Kidney epithelial cell (primary cell): ENCODE measurements at places on chromosomes 2 and 18. TPM values are rescaled to one million over a fixed set of nuclear protein-coding genes. Genes with fewer than 3 reads are reported as not detected.

AUP1 gene
- 143 TPM in 2 replicates for total RNA-seq

MOGAT1 gene
- not detected in 2 replicates for total RNA-seq

SNED1 gene
- 2.2 and 5.1 TPM in 2 replicates for total RNA-seq

MATN3 gene
- total RNA-seq: 7.6 TPM in 2 replicates

SEC11C gene
- total RNA-seq: 88.1 and 97.9 TPM in 2 replicates

EML4 gene
- 28.1 and 33.8 TPM in 2 replicates for total RNA-seq

NT5C1B gene
- total RNA-seq: not detected in 2 replicates

NEMP2 gene
- 3.8 and 6.8 TPM in 2 replicates for total RNA-seq

SLC5A7 gene
- total RNA-seq: not detected in 2 replicates

VIT gene
- not detected in 2 replicates for total RNA-seq

TPO gene
- total RNA-seq: not detected in 2 replicates

CFAP65 gene
- total RNA-seq: 0.07 TPM in 1 of 2 replicates, not detected in the other

NT5DC4 gene
- total RNA-seq: 0.14 TPM in 1 of 2 replicates, not detected in the other

C2orf81 gene
- 3.0 and 4.3 TPM in 2 replicates for total RNA-seq

ELOA2 gene
- total RNA-seq: not detected in 2 replicates

ST8SIA5 gene
- under 0.01 TPM in 2 replicates for total RNA-seq

CXCR4 gene
- 0.68 and 0.88 TPM in 2 replicates for total RNA-seq

SIX3 gene
- not detected in 2 replicates for total RNA-seq

DSG2 gene
- total RNA-seq: 154 and 155 TPM in 2 replicates

CAPG gene
- 260 and 284 TPM in 2 replicates for total RNA-seq

COL6A3 gene
- total RNA-seq: 81.9 and 124 TPM in 2 replicates

THUMPD2 gene
- 6.6 and 11.5 TPM in 2 replicates for total RNA-seq

CYS1 gene
- 9.8 and 12.2 TPM in 2 replicates for total RNA-seq

PLGLB1 gene
- 0.38 and 0.62 TPM in 2 replicates for total RNA-seq
